Mucosa of descending colon (tissue), 3 donors: ENCODE measurements at places on chromosomes 3 and 15. TPM values are rescaled to one million over a fixed set of nuclear protein-coding genes. Genes with fewer than 3 reads are reported as not detected.

Gene MKRN2OS
- 8.2 TPM for total RNA-seq

Gene MYZAP
- 18.8 TPM for total RNA-seq

DNA sequence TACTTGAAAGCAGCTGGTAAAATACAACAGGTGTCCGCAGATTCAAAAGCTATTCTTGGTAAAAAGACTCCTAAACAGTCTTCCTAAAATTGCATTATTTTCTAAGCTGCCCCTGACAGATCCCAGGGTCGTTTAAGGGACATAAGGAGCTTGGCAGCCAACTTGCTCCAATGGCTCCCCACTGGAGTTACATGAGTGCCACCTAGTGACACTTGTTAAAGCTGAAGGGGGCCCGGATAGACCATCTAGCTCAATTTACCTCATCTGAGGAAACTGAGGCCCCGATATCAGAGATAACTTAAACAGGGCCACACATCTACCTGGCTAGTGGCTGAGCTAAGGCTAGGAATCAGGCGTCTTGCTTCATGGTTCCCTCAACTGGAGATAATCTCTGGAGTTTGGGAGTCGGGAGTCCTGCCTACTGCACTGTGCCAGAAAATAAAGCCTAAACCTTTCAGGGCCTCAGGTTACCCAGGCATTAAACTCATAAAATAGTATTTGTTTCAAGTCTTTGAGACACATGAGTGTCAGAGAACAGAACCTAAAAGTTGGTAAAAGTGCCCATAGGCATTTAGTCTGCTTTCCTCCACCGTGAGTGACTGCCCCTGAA, 6.5 kb upstream of the TBC1D23 start:
- no peak for DNase-seq

Gene SCAANT1
- not detected for total RNA-seq

Gene OSBPL10
- total RNA-seq, result 16.6 TPM

DNA sequence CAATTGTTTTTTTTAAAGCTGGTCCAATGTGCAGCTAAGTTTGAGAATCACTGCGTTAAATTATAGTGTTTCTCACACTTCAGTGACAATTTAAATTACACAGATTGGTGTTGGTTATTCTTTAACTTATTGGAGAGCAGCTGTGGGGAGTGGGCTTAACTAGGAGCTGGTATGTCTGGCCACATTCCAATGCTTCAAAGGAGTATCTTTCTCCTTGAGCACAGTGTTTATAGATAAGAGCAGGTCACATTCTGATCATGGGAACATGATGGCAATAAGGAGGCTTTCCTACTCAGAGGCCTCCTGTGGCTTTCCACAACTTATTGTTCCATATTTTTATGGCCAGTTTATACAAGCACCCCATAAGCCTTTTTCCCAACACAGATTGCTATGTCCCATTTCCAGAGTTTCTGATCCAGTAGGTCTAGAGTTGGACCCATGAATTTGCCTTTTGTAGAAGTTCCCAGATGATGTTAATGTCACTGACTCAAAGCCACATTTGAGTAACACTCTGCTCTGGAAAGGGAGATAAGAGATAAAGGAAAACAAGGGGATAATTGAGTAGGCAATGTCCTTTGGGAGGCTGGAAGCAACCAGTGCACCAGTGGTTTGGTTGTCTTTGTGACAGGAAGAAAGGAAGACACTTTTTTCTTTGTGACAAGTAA, 33.0 kb upstream of the PLSCR4 start:
- DNase-seq, result no peak

GRCh38 chr3:14266361-14266760, 87.7 kb downstream of the LSM3 start:
- no peak for DNase-seq

Gene BRPF1
- 15.6 TPM for total RNA-seq

Gene PEX5L
- total RNA-seq, result 0.25 TPM

DNA sequence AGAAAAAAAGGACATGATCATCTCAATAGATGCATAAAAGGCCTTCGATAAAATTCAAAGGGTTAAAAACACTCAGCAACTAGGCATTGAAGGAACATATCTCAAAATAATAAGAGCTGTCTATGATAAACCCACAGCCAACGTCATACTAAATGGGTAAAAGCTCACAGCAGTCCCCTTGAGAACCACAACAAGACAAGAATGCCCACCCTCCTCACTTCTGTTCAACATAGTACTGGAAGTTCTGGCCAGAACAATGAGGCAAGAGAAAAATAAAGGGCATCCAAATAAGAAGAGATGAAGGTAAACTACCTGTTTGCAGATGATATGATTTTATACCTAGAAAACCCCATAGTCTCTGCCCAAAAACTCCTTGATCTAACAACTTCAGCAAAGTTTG, 619.7 kb upstream of the LMCD1 start:
- no peak for DNase-seq

DNA sequence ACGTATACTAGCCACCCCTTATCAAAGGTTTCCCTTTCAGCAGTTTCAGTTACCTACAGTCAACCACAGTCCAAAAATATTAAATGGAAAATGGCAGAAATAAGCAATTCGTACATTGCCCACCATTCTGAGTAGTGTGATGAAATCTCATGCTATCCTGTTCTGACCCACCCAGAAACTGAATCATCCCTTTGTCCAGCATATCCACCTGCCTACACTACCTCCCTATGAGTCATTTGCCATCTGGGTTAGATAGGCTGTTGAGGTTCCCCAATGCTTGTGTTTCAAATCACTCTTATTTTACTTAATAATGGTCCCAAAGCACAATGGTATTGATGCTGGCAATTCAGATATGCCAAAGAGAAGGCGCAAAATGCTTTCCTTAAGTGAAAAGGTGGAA, 15.3 kb upstream of the PHC3 start:
- DNase-seq, result no peak

Gene CCR8
- total RNA-seq, result not detected

- DNase-seq, result no peak
These were observed 4.2 kb upstream of the TMEM41A start for GRCh38 chr3:185502987-185503386.

Gene SHC4
- total RNA-seq, result 0.43 TPM

DNA sequence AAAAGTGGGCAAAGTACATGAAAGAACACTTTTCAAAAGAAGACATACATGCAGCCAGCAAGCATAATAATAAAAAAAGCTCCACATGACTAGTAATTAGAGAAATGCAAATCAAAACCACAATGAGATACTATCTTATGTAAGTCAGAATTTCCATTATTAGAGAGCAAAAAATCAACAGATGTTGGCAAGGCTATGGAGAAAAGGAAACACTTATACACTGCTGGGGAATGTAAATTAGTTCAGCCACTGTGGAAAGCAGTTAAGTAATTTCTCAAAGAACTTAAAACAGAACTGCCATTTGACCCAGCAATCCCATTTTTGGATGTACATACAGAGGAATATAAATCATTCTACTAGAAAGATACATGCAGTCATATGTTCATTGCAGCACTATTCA, 360.7 kb downstream of the NSUN3 start:
- DNase-seq, result no peak

- DNase-seq, result no peak
These were observed 236.6 kb downstream of the KCNH8 start for GRCh38 chr3:19384868-19385267.

Gene MAP2K1
- total RNA-seq, result 44.0 TPM

DNA sequence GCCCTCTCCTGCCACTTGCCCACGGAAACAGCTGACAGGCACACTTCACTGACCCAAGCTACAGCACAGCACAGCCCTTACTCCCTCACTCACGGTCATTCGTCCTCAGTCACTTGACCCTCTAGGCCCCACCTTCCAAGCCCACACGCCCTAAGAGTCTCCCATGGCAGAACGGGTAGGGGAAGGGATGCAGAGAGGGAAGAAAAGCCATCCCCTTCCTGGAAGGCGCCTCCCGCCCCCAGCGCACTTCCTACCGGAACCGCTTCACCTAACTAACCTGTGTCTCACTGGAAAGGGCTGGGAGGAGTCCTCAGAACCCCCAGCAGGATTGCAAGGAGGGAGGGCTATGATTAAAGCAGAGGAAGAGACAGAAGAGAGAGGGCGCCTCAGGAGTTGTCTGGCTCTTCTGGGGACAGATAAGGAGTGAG, 22.9 kb downstream of the EPHB3 start:
- no peak for DNase-seq

DNA sequence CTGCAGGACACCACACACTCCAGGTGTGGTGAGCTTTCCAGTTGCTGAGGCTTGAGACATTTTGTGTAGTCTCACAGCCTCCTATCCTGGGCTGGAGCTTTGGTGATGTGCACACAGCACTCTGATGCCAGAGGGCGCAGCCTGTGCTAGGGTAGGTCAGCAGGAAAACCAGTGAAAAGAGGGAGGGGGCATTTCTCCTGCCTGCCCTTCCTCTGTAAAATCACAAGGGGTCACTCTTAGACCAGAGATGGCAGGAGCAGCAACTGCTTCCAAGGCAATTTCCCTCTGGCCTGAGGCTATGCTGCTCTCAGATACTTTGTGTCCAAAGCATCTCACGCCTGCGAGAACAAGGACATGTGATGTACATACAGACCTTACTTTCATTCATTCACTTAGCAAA, 16.5 kb upstream of the MUSTN1 start:
- DNase-seq, result no peak

GRCh38 chr3:97871801-97872524, 50.2 kb downstream of the CRYBG3 start:
- no peak for DNase-seq

Gene CPN2
- total RNA-seq, result 0.14 TPM

DNA sequence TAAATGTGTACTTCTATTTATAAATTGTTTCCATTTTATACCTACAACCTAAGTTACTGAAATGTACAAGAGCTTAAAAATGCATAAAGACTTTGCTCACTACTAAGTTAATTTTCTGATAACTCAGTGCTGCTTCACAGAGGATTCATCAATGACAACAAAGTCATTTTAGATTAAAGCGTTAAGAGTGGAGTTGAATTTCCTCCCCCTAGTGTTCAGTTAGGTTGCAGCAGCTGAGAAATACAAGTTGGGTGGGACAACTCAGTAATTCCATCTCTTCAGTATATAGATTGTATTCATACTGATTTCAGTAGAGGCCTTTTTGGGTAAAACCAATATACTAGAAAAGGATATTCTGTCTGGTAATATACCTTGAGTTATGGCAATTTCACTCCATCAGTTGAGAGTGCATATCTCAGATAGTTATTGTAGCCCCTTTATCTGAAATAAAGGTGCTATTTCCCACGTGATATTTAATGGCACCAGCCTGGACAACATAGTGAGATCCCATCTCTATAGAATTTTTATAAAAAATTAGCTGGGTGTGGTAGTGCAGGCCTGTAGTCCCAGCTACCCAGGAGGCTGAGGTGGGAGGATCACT, 6.9 kb upstream of the RPL35A start:
- no peak for DNase-seq

Gene SAMD7
- not detected for total RNA-seq

- DNase-seq, result no peak
These were observed 39.9 kb upstream of the TNFAIP8L3 start for GRCh38 chr15:51134416-51135199.

DNA sequence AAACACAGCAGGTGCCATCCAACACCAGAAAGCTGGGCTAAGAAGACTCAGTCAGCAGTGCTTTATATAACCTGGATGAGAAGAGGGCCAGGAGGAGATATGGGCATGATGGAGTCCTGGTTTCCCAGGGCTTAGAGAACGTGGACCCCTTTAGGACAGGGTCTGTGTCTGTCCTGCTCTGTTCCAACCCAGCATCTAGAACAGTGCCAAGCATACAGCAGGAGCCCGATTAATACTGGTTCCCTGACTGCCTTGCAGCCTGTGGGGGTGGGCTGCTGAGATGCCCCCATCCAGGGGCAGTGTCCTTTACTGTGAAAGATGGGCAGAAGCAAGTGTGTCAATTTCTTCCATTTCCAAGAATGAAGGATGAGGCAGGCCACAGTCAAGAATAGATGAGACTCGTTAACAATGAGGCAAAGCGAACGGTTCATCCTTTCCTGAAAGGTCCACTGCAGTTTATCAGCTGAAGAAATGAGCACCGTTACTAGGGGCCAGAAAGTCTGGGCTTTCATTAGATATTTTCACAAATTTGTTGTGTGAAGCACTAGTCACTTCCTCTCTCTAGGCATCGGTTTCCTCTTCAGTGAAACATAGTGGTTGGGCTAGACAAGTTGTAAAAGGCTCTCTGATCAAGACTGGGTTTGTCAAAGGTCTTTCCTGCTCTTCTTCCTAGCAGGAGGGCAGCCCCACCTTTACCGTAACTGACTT, 72.0 kb upstream of the HERC1 start:
- no peak for DNase-seq

DNA sequence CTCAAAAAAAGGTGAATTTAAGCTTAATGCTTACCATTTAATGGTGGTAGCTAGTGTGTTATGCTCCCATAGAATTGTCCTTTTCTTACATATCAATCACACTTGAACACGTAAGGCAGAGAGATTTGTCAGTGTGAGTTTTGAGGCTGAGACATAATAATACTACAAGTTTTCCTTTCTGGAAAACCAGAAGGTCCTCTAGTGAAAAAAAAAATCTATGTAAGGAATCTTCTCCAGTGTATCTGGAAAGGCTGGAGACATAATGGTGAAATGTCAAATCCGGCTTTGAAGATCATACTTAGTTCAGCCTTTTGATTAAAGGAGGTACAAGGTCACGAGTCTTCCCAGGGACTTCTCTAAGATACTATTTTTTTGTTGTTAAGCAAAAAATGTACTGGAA, 3.4 kb downstream of the TSC22D2 start:
- no peak for DNase-seq

Gene AMT
- 36.3 TPM for total RNA-seq

Gene HESX1
- not detected for total RNA-seq

- no peak for DNase-seq
These were observed 54.4 kb downstream of the ATP1B3 start for GRCh38 chr3:141930801-141931200.

DNA sequence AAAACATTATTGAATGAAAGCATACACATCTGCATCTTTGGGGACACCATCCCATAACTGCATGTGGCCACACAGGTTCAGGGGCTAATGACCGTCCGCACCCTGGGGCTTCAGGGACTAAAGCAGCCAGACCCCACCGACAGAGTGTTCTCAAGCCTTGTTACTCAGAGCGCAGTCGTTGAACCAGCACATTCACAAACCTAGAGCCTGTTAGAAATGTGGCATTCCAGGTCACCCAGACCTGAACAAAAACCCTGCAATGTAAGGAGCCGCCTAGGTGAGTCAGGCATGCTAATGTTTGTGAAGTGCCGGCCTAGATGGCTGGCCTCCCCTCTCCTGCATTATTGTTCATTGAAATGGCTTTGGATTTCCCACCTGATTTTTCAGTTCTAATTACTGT, 52.3 kb upstream of the HACD2 start:
- DNase-seq, result no peak

Gene TERC
- total RNA-seq, result 7.6 TPM

DNA sequence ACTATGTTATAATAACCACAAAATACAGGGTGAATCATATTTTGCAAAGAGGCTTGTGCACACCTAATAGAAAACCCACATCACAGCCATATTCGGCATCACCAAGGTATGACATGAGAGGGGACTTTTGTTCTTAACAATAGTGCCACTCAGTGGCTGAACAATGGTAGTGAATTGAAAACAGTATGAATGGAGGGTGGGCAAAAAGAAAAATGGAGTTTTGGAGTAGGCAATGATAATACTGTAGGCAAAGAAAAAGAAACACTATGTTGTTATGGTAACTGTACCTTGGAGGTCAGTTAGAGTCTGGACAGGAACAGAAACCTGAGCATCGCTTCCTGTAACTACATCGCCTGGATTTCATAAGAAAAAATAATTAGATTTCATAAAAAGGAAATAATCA, 348.6 kb downstream of the PLCL2 start:
- no peak for DNase-seq
